ENCODE measurements at places on chromosomes 7 and 10.

GRCh38 chr10:100184840-100185239 lies 989 bp downstream of the ERLIN1 start:
- peak; percentile 41 for DNase-seq

DNA sequence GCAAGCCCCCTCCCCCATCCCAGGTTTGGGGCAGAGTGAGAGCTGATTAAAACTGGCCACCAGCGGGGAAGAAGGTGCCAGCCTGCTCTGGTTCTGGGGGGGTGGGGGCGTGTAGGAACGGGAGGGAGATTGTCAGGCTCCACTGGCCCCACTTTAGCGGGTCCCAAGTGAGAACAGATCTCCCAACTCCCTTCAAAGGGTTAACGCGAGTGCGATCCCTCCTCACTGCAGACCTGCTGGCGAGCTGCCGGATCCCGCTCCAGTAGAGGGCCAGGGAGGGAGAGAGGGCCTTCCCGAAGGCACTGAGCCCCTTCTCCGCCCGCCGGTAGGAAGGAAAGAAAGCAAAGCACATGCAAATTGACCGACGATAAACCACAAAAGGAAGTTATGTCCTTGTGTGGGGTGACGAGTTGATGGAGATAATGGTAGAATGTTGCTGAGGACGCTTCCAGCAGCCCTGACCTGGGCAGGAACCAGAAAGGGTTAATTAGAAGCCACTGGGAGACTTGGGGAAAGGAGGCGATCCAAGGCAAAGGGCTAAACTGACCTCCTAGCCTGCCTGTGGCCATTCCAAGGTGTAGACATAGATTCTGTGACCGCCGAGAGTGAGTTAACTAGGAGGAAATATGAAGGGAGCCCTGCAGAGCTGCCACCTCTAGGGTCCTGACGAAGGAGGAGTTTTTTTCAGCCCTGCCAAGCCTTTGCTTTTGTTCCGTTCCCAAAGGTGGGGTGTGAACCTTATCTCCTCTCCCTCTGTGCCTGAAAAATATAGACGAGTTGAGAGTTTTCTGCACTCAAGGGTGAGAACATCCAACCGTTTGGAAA lies 1.5 kb downstream of the NRG3 start:
- DNase-seq, result no peak

GRCh38 chr10:28797904-28798371 lies 120.6 kb downstream of the BAMBI start:
- DNase-seq, result no peak

GRCh38 chr7:103597606-103598005 lies 151.6 kb upstream of the SLC26A5 start:
- DNase-seq, result no peak

DNA sequence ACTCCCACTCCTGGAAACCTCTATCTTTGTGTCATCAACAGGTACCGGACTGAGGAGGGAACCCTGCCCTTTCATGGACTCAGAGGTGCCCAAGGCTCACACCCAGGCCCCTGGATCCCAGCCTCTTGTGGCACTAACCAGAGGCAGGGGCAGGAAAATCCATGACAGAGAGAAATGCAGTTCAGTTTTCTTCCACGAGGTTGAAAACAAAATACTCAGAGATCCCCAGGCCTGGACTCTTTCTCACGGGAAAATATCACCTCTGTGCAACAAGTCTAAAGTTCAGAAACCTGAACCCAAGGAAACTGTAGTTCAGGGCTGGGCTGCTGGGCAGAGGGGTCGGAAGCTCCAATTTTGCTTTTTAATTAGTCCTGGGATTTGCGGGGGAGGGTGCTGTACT lies 21.4 kb upstream of the OPN4 start:
- no peak for DNase-seq

- no peak for DNase-seq
Measured at GRCh38 chr7:90756366-90756765, 160.2 kb downstream of the CDK14 start.

DNA sequence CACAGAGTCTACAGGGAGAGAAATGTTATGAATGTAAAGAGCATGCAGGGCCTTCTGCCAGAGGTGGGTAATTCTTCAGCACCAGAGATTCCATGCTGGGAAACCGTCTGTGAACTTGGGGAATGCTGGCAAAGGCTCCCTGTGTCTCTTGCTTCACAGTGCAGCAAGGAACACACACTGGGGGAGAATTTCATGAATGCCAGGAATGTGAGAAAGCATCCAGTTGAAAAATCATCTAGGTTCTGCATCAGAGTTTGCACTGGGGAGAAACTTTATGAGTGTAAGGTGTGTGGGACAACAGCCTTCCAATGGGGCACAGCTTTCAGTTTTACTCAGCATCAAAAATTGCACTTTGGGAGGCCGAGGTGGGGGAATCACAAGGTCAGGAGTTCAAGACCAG lies 224.3 kb upstream of the IGFBP3 start:
- DNase-seq, result peak; percentile 97

- DNase-seq, result no peak
Measured at GRCh38 chr7:157832006-157832405, 495.2 kb downstream of the DNAJB6 start.

DNA sequence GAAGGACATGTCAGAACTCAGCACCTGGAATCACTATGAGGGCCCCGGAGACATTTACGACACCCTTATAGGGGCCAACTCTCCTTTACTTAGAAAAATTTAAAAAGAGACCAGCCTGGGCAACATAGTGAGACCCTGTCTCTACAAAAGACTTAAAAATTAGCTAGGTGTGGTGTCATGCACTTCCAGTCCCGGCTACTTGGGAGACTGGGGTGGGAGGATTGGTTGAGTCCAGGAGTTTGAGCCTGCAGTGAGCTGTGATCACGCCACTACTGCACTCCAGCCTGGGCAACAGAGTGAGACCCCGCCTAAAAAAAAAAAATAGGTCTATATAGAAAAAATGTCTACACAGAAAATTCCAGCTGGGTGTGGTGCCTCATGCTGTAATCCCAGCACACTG lies 7.5 kb upstream of the CYTH3 start:
- DNase-seq, result no peak

DNA sequence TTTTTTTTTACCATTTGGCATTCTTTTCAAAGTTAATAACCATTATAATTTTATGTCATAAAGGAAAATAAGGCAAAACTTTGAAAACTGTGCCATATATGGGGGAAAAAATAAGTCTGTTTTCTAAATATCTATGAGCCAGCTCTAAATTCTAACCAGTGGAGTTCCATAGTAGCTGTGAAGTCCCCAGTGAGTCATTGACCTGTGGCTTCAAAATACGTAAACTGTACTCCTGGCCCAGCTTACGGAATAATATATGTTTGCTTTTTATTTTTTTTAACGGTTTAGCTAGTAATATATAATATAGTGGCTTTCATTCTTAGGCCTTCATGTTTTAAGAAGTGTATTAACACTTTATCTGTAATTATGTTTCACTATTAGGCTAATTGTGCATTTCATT lies 20.5 kb downstream of the ZRANB1 start:
- no peak for DNase-seq

All from LHCN-M2 (cell line).